ENCODE measurements at places on chromosomes 6 and 20.

DNA sequence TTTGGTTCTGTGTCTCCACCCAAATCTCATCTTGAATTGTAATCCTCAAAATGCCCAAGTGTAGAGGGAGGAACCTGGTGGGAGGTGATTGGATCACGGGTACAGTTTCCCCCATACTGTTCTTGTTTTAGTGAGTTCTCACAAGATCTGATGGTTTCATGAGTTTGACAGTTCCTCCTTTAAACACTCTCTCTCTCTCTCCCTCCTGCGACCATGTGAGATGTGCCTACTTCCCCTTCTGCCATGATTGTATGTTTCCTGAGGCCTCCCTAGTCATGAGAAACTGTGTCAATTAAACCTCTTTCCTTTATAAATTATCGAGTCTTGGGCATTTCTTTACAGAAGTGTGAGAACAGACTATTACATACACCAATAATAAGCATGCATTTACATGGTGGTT lies 12.1 kb upstream of the EYS start:
- DNase-seq: no peak

GRCh38 chr6:12312736-12313135 lies 22.6 kb downstream of the EDN1 start:
- no peak for DNase-seq

DNA sequence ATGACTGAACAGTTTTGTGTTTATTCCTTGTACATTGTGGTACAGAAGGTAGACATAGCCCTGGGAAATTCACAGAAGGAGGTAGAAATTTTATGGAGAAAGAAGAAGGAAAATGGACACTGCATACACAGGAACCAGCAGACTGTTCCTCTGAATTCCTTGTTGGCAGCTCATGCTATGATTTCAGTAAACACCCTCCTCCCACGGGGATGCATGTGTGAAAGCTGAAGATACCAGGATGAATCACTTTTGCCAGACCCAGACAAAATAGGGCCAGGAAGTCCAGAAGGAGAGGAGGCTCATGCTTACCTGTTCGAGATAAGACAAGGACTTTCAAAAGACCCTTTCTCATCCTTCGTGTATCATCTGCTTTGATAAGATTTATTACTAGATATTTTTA lies 110.3 kb upstream of the GGTLC1 start:
- DNase-seq: no peak

DNA sequence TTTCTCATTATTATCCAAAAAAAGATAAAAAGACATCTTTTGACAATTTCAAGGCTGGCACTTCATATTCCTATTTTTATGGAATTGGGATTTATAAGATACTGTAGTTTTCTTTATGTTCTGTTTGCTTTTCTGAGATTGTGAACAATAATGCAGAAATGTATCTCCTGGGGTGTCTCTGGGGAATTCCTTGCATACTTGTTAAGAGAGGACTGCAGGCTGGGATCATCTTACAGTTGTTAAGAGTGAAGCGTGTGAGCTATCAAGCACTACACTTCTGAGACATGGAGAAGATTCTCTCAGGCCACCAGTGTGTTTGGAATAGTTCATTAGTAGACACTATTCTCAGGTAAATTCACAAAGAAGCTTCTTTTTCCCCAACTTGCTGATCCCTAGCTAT lies 963.3 kb upstream of the GJE1 start:
- DNase-seq: no peak

- no peak for DNase-seq
These were observed 1146.9 kb upstream of the GJE1 start for GRCh38 chr6:140985679-140986275.

DNA sequence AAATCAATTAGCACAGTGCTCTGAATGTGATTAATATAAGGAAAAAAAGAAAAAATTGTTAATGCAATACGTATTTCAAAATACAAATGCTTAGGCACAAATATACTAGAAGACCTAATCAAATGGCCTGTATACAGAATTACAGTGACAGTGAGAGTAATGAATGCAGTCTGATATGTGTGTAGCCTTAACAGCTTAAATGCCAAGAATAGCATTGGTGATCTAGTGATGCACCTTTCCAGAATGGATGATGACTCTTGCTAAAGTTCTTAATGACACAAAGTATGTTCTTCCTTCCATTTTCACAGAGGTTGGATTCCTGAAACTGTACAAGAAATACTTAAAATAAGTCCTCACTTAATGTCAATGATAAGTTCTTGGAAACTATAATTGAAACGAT lies 131.0 kb downstream of the CDKAL1 start:
- DNase-seq: no peak

DNA sequence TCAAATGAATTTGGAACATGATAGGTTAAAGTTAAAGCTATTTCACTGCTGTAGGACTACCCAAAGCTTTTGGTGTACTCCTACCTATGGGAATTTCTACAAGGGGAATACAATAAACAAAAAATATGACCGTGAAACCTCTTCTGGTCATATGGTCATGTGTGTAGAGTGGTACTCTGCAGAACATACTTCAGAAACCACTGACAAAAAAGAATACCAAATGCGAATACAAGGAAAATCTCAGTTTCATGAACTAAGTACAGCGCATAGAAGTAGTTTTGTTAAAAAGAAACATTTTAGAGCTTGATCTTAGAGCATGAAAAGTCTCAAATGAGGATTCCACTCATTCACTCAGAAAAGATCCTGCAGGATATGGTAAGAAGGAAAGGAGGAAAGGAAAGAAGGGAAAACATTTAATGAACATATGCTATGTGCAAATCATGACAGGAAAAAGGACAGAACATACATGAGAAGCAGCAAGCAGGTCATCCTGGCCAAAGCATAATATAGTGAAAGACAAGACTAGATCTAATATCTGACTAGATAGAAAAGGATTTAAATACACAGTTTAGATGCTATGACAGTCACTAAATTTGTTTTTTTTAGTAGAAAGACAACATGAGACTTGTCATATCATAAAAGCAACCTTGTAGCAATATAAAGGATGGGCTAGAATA lies 36.5 kb downstream of the SNX14 start:
- no peak for DNase-seq

DNA sequence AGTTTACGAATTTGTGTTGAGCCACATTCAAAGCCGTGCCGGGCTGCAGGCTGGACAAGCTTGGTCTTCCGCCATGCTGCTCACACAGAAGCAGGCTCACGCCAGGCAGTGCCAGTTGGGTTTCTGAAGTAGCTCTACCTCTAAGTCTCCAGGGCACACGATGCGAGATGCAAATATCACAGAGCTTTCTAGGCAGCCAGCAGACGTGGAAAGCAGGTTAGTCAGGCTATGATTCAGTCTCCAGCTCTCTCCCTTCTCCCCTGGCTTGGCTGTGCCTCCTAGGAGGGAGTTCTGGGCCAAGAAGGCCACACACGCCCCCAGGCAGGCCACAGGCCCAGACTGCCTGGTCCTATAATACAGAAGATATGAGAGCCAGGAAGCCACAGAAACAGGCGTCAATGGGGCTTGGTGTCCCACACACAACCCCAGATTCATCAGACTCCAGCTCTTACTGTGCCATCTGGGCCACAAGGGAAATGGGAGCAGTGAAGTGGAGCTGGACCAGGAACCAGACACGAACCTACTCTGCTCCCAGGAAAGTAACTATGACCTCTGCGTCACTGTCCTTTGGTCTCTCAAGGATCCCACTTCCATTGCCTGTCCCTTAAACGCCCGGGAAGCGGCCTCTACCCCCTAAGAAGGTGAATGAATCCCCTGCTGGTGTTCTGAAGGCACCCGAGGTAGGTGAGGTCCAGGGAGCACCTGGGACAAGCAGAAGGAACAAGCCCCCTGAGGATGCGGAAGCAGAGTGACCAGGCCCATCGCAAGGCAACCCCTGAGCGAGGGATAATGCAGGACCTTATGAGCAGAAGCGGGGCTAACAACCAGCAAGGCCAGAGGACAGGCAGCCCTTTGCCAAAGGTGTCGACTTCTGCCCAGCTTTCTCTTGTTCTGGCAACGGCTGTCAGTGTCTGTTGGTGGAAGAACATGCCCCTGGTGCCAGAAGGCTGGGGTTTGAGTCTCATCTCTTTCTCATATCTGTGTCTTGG lies 61.2 kb downstream of the GFOD1 start:
- DNase-seq: no peak

- DNase-seq: no peak
These were observed 1.5 kb downstream of the SH3BGRL2 start for GRCh38 chr6:79632580-79632979.

- no peak for DNase-seq
These were observed at the start of gene CCR6 for GRCh38 chr6:167122827-167123657. CCR6 (plus strand) TSS chr6:167123096; CDS start chr6:167136135, 13,039 bp downstream.

GRCh38 chr6:52543262-52543661 lies 33.6 kb downstream of the TRAM2 start:
- DNase-seq: no peak

DNA sequence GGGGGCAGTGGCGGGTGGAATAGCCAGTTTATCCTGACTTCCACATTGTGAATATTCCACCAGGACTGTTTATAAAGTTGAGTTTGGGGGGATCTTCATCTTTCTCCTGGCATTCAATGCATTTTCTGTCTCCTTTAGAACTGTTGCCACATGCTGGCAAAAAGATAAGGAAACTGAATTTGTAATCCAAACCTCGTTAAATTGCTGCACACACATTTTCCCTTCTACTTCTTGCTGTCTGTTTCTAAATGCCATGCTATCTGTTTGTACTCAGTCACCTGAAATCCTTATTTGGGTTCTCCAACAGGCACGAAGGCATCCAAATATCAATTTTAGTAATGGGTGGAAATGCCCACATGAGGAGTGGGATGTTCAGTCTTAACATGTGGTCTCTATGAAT lies 180.2 kb upstream of the CCN2 start:
- no peak for DNase-seq

DNA sequence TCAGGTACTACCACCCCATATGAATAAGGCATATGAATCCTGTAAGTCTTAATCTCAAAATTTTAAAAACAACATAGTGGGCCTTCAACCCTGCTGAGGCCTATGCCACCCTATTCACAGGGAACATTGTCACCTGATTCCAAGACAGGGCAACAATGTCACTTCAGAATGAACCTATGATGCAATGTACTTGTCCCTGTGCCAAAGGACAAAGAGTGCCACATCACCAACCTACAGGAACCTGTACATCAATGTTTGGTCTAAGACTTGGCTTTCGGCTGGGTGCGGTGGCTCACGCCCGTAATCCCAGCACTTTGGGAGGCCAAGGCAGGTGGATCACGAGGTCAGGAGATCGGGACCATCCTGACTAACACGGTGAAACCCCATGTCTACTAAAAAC lies 318.5 kb upstream of the JARID2 start:
- DNase-seq: no peak
